Activated CD8-positive, alpha-beta T cell treated with anti-CD3 and anti-CD28 coated beads, Interleukin-2, amount 10 ng/mL, durations not matched to agents 7 days and 5 days (primary cell): ENCODE measurements at places on chromosomes 16 and 17. TPM values are rescaled to one million over a fixed set of nuclear protein-coding genes. Genes with fewer than 3 reads are reported as not detected.

GRCh38 chr17:77782201-77782600 is 176.3 kb upstream of the TNRC6C start:
- DNase-seq = no peak
- no peak overlapping the region for H3K27ac ChIP-seq
- no peaks in the 10 kb centered on the region for H3K27me3 ChIP-seq
- H3K4me1 ChIP-seq = peaks cover 18% of the 10 kb centered on the region

The IGSF6 gene
- 0.34 TPM for total RNA-seq

The GUCY2D gene
- not detected for total RNA-seq

GRCh38 chr16:28527985-28528384 is 10.8 kb downstream of the NUPR1 start:
- no peaks in the 10 kb centered on the region for H3K36me3 ChIP-seq
- H3K27me3 ChIP-seq = peaks cover 6% of the 10 kb centered on the region
- no peak overlapping the region for H3K4me3 ChIP-seq
- DNase-seq = no peak
- peaks cover 3% of the 10 kb centered on the region for H3K4me1 ChIP-seq

DNA sequence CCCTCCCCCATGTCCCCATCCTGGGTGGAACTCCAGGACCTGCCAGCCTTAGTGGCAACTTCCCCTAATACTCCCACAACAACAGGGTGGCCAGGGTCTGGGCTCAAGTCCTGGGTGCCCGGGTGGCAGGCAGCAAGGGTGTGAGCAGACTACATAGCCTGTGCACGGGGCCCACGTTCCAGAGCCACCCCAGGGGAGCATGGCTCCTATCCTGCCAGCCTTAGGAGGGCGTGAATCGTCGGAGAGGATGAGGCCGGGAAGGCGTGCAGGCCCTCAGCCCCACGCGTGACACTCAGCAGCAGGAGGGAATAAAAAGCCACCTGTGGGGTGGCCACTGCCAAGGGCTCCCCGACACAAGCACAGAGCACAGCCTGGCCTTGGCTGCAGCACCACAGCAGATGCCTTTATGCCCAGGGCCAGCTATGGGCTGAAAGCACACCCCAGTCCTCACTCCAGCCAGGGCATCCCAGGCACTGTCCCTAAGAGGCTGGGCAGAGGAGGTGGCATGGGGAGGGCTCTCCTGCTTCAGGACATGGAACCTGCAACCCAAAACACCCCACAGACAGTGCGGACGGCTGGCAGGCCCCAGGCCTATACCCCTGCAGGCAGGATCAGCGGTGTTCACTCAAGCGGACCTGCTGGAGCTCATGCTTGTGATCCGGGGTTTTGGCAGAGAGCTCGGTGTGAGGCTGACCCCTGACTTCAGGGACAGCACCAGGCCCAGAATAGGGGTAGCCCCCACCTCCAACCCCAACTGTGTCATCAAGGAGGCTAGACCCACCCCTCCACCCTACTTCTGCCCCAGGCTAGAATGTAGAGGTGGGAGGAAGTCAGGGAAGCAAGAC is 2.7 kb downstream of the BCAR1 start:
- no peak overlapping the region for H3K4me3 ChIP-seq
- DNase-seq = no peak
- H3K27me3 ChIP-seq = peaks cover 45% of the 10 kb centered on the region
- H3K4me1 ChIP-seq = peaks cover 12% of the 10 kb centered on the region
- no peak overlapping the region for H3K27ac ChIP-seq

- H3K4me1 ChIP-seq = no peaks in the 10 kb centered on the region
- no peak overlapping the region for H3K27ac ChIP-seq
- no peak overlapping the region for H3K4me3 ChIP-seq
Observed at GRCh38 chr16:83762141-83762991, 45.4 kb upstream of the HSBP1 start.

- H3K4me3 ChIP-seq = no peak overlapping the region
- peaks cover 8% of the 10 kb centered on the region for H3K4me1 ChIP-seq
- no peak for DNase-seq
- H3K27me3 ChIP-seq = peaks cover 6% of the 10 kb centered on the region
- no peaks in the 10 kb centered on the region for H3K36me3 ChIP-seq
Observed at GRCh38 chr17:10739386-10739785, 9.6 kb upstream of the TMEM220 start.

The C16orf54 gene
- 64.3 TPM for total RNA-seq

The MEOX1 gene
- total RNA-seq = 5.4 TPM

DNA sequence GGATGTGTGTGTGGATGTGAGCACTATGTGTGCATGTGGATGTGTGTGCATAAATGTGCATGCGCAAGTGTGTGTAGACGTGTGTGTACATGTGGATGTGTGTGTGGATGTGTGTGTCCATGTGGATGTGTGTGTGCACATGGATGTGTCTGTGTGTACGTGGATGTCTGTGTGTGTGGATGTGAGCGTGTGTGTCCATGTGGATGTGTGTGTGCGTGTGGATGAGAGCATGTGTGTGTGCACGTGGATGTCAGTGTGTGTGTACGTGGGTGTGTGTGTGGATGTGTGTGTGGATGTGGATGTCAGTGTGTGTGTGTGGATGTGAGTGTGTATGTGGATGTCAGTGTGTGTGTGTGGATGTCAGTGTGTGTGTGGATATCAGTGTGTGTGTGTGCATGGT is 63.6 kb upstream of the DOC2B start:
- no peak overlapping the region for H3K4me3 ChIP-seq
- H3K27me3 ChIP-seq = no peaks in the 10 kb centered on the region
- H3K4me1 ChIP-seq = no peaks in the 10 kb centered on the region
- H3K36me3 ChIP-seq = no peaks in the 10 kb centered on the region

The ACE gene
- total RNA-seq = not detected
